ENCODE measurements at places on chromosomes 6 and 20.

- DNase-seq: no peak
Measured at GRCh38 chr20:50701041-50701963, 10.0 kb upstream of the RIPOR3 start.

GRCh38 chr20:11401988-11402387, 515.7 kb upstream of the BTBD3 start:
- no peak for DNase-seq

DNA sequence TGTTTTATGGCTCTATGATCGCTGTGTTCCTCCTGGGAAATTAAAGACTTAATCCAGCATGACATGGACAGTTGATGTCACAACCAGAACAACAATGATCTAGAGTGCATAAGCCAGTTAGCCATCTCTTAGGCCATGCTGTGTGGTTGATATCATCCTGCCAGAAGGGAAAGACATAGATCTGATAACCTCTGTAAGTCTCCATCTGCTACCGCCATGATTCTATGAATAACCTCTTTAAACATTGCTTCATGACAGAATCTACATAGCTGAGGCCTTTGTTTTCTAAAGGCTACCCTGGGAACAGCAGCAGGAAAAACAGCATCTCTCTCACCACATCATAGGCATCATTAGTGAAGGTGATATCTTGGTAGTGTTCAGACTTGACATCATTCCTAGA, 117.6 kb upstream of the PHACTR1 start:
- no peak for DNase-seq

- peak; percentile 90 for DNase-seq
Measured at GRCh38 chr6:3825851-3826581, 23.2 kb upstream of the FAM50B start.

- no peak for DNase-seq
Measured at GRCh38 chr6:74607468-74607867, 598.4 kb downstream of the COL12A1 start.

- no peak for DNase-seq
Measured at GRCh38 chr6:79941489-79942151, 5.7 kb downstream of the ELOVL4 start.

GRCh38 chr6:45455408-45455807, 77.7 kb upstream of the SUPT3H start:
- DNase-seq: no peak

DNA sequence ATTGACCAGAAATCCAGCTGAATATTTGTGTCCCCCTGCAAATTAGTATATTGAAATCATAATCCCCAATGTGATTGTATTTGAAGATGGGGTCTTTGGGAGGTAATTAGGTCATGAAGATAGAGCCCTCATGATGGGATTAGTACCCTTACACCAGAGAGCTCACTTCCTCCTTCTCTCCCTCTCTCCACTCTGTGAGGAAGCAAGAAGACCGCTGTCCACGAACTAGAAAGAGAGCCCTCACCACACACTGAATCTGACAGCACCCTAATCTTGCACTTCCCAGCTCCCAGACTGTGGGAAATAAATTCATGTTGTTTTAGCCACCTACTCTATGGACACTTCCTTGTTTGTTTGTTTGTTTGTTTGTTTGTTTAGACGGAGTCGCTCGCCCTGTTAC, 11.9 kb upstream of the PLAGL1 start:
- no peak for DNase-seq

GRCh38 chr6:140253096-140253495, 878.6 kb upstream of the CITED2 start:
- no peak for DNase-seq

- DNase-seq: no peak
Measured at GRCh38 chr20:16040742-16041141, 532.5 kb downstream of the KIF16B start.

DNA sequence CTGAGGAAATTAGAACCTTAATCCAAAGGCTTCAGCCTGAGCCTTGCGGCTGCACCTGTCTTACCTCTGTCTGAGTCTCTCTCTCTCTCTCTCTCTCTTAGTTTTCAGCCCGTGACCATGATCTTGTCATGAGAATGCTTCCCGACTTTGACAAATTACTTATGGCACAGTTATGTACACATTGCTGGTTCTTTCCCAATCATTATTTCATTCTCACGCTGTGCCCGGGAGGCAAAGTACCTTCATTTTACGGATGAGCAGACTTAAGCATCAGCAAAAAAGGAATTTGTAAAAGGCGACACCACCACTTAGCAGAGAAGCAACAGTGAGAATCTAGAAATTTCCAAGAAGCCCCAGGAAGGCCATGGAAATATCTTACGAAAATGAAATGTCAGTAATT, 54.6 kb downstream of the GMPR start:
- DNase-seq: no peak

GRCh38 chr6:33609019-33609418, 12.1 kb upstream of the ITPR3 start:
- DNase-seq: no peak

GRCh38 chr20:45945678-45946148, 11.2 kb downstream of the PCIF1 start:
- DNase-seq: no peak

- no peak for DNase-seq
Measured at GRCh38 chr6:89144354-89144906, 1.4 kb upstream of the PM20D2 start.

- peak; percentile 53 for DNase-seq
Measured at GRCh38 chr6:74671558-74672025, 534.3 kb downstream of the COL12A1 start.

GRCh38 chr6:159169557-159170332, 545 bp downstream of the FNDC1 start:
- no peak for DNase-seq

- DNase-seq: no peak
Measured at GRCh38 chr20:8912731-8913130, 156.2 kb upstream of the PLCB4 start.

GRCh38 chr6:80341330-80341729, 234.9 kb downstream of the BCKDHB start:
- DNase-seq: peak; percentile 81

DNA sequence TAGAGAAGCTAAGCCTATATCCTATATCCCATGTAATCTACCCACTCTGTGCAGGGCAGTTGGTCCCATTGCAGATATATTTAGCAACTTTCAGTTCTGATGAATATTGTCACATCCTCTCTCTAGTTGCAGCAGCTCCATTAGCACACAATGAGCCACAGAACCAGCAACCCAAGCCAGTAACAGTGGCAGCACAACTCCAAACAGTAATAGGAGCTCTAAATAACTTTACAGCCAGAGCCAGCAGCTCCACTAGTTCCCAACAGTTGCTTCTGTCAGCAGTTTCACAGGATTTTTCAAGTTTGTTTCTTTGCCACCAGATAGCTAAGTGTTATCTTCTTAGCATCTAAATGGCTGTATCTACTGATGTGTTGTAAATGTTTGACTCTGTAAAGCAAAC, 490.8 kb downstream of the HTR1B start:
- no peak for DNase-seq

GRCh38 chr6:31049518-31049917, 39.2 kb downstream of the MUC22 start:
- no peak for DNase-seq

GRCh38 chr20:35316086-35316485, 23.9 kb upstream of the FAM83C start:
- no peak for DNase-seq

DNA sequence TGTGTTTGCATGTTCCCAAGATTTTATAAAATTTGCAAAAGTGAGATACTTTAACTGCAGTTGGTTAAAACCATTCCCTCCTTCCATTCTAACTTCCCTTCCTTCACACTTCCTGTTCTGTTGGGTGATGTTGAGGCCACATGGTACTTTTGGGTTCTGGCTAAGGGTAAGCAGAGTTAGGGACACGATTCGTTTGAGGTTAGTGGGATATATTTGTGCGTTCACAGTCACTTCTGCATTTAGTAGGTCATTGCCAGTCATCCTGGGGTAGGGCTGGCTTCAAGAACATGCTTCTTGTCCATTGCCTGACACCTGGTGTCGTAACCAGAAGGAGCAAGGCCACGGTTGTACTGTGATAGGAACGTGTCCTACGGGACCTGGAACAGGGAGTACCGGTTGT, 340.1 kb downstream of the ZFAND3 start:
- DNase-seq: no peak

DNA sequence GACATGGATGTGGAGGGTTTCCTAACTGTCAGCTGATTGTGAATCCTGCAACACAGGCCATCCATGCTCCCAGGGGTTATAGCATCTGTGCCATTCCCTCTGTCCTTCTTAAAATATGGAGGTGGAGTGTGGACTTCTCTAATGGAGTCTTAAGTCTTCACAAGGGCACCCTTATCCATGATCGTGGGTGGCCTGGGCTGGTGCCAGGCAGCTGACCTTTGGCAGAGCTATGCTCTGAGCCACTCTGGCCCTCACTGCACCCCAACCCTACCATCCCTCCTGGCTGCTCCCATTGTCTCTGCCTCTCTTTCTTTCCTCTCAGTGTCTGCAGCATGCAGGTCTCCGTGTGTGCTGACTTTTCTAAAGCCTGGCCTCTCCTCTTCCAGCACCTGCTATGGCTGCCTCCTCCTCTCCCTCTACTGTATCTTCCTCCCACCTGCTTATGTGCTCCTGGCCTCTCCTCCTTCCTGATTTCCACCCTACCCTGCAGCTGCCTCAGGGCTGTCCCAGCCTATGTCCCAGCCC, 11.2 kb upstream of the PCMTD2 start:
- DNase-seq: no peak

- no peak for DNase-seq
Measured at GRCh38 chr6:32177183-32177787, 920 bp upstream of the RNF5 start.

DNA sequence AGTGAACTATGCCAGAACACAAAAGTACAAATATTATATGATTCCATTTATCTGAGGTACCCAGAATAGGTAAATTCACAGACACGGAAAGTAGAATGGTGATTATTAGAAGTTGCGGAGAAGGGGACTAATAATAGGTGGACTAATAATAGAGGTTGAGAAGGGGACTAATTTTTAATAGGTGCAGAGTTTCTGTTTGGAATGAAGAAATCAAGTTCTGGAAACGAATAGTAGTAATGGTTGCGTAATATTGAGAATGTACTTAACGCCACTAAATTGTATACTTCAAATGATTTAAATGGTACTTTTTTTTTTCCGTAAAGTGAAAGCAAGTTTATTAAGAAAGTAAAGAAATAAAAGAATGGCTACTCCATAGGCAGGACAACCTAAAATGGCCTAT, 33.2 kb downstream of the B4GALT5 start:
- DNase-seq: no peak

DNA sequence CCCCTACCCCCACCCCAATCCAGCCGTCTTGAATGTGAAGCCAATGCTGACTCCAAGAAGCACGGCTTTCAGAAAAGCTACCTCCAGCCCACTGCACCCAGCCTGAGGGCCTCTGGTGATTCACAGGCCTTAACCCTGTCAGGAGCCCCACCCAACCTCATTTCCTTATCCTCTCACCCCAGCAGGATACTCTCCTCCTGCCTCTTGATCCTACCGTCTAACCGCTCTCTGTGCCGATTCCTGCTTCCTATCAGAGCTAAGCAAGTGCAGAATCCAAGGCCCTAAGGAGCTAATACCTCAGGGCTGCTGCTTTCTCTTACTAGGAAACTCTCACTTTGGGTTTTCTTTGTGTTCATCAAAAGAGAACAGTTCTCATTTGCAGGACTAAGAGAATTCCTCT, 47.2 kb downstream of the TRERF1 start:
- DNase-seq: no peak

- DNase-seq: no peak
Measured at GRCh38 chr20:45768479-45768878, 23.2 kb downstream of the WFDC3 start.

- no peak for DNase-seq
Measured at GRCh38 chr6:85049282-85049681, 284.9 kb upstream of the TBX18 start.

DNA sequence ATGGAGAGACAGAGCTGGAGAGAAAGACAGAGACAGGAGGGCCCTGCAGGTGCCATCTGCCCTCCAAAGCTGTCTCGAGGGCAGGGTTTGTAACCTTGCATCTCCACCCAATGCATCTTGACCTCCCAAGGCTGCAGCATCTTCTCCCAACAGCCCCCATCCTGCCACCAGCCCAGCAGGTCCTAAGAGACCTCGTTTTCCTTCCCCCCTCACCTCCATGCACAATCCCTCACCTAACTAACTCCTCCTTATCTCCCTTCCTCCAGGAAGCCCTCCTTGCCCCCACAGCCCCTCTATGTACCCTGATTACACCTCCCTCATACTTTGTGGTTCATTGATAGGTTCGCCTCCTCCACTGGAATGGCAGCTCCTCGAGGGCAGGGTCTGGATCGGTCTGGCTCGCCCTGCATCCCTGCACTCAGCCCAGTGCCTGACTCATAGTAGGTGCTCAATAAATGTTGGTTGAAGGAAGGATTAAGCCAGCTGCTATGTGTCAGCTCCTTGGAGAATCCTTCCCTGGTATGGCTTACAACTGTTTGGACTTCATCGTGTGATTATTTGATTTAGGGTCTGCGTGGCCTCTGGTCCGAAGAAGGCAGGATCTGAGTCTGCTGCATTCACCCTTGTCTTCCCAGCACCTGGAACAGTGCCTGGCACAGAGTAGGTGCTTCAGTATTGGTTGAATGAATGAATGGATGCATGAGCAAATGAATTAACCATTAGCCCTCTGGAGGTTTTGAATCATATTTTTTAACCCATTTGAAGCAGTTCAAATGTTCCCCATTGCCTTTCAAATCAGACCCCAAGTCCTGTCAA, 105.6 kb upstream of the PTPN1 start:
- no peak for DNase-seq

GRCh38 chr6:6771964-6772363, 183.4 kb downstream of the LY86 start:
- no peak for DNase-seq

DNA sequence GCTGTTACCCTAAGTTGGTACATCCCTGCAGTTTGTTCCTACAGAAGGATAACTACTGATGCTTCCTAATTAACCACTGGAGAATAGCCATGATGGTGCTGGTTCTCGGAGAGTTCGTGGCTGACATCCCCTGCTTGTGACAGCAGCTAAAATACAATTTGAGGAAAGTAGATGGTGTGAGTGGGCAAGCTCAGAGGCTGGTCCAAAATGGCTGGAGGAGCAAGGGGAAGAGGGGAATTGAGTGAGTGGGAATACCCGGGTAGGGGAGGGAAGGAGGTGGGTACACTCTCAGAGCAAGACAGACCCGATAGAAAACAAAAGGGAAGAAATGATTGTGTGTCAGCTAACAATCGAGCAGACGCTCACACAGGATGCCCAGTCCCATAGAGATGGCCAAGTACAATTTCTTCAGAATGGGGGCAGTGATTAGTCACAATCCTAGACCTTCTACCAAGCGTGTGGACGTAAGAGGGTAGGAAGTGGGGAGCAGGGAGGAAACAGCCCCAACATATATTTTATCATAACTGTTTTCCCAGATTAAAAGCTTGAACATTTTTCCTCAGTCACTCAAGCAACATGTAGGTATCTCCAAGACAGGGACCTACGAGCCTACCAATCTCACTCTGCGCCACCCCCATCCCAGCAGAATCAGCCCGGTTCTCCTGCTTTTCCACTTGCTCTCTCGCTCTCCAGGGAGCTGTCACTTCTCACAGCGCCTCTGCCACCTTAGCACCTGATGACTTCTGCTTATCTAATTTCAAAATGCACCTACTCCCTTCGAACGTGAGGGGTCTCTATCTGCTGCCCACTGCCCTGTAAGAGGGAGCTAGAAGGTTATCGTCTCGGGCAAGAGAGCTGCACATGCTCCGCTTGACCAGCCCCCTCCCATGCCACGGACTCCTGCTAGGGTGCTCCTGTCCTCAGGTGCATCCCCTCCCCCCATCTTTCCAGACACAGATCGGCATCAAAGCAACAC, 26.2 kb downstream of the RIPOR2 start:
- no peak for DNase-seq
